Bladder microvascular endothelial cell (primary cell): ENCODE measurements at places on chromosomes 7 and 10. TPM values are rescaled to one million over a fixed set of nuclear protein-coding genes. Genes with fewer than 3 reads are reported as not detected.

The FZD8 gene
- 10.2 and 23.8 TPM in 2 replicates for total RNA-seq

The BICC1 gene
- total RNA-seq = 0.13 and 0.16 TPM in 2 replicates

The FAM237B gene
- total RNA-seq = not detected in 2 replicates

The OR2A42 gene
- not detected in 2 replicates for total RNA-seq

The HOGA1 gene
- total RNA-seq = 0.16 and 0.25 TPM in 2 replicates

The PCDH15 gene
- total RNA-seq = under 0.01 TPM in 1 of 2 replicates, not detected in the other

The OR2A25 gene
- total RNA-seq = not detected in 2 replicates

The MMP21 gene
- total RNA-seq = 0.57 TPM in 1 of 2 replicates, not detected in the other

The COPS6 gene
- total RNA-seq = 87.1 and 87.8 TPM in 2 replicates

The GSDME gene
- total RNA-seq = 8.9 and 22.5 TPM in 2 replicates

The IL2RA gene
- total RNA-seq = not detected in 2 replicates

The NAPEPLD gene
- 2.4 and 6.2 TPM in 2 replicates for total RNA-seq

The DMBT1 gene
- not detected in 2 replicates for total RNA-seq

The ENKUR gene
- total RNA-seq = 0.06 TPM in 1 of 2 replicates, not detected in the other

The PBLD gene
- total RNA-seq = 1.8 and 3.5 TPM in 2 replicates

The ATRNL1 gene
- 0.13 TPM in 1 of 2 replicates, not detected in the other for total RNA-seq

The GIMAP1 gene
- total RNA-seq = 11.1 and 26.7 TPM in 2 replicates

The ZNF853 gene
- 0.16 and 1.9 TPM in 2 replicates for total RNA-seq

The GPC2 gene
- 1.3 and 3.9 TPM in 2 replicates for total RNA-seq

The MRLN gene
- not detected in 2 replicates for total RNA-seq

The CHST15 gene
- 24.1 and 51.3 TPM in 2 replicates for total RNA-seq

The GRM8 gene
- not detected in 2 replicates for total RNA-seq

The A1CF gene
- total RNA-seq = not detected in 2 replicates

The THSD7A gene
- total RNA-seq = 27.2 and 29.5 TPM in 2 replicates

The ITGB8 gene
- 0.32 and 49.9 TPM in 2 replicates for total RNA-seq

The NACAD gene
- total RNA-seq = 0.32 and 2.0 TPM in 2 replicates

The FAM25G gene
- not detected in 2 replicates for total RNA-seq

The VPS26A gene
- 28.5 and 38.0 TPM in 2 replicates for total RNA-seq

The MRPL32 gene
- 57.0 and 69.1 TPM in 2 replicates for total RNA-seq

The DRGX gene
- not detected in 2 replicates for total RNA-seq

The SPACDR gene
- total RNA-seq = 0.32 and 0.38 TPM in 2 replicates

The SEMA3D gene
- total RNA-seq = 0.32 and 44.4 TPM in 2 replicates

The GHRHR gene
- total RNA-seq = not detected in 2 replicates

The ATOH7 gene
- total RNA-seq = not detected in 2 replicates

The PVRIG gene
- not detected in 2 replicates for total RNA-seq

The CNNM1 gene
- under 0.01 TPM in 1 of 2 replicates, not detected in the other for total RNA-seq

The CARD11 gene
- 0.32 and 6.5 TPM in 2 replicates for total RNA-seq

The GPR15LG gene
- total RNA-seq = not detected in 2 replicates

The OAT gene
- 72.7 and 113 TPM in 2 replicates for total RNA-seq

The SFXN2 gene
- 3.7 and 7.4 TPM in 2 replicates for total RNA-seq

The CFAP43 gene
- total RNA-seq = under 0.01 TPM in 1 of 2 replicates, not detected in the other

The TMEM273 gene
- total RNA-seq = 5.3 and 68.0 TPM in 2 replicates

The GPR141 gene
- total RNA-seq = 0.88 TPM in 1 of 2 replicates, not detected in the other

The MINPP1 gene
- total RNA-seq = 6.3 and 22.2 TPM in 2 replicates

The NCF1 gene
- total RNA-seq = not detected in 2 replicates

The NUTM2A gene
- 0.16 and 0.44 TPM in 2 replicates for total RNA-seq

The SSBP1 gene
- 130 and 147 TPM in 2 replicates for total RNA-seq
